Activated naive CD4-positive, alpha-beta T cell (primary cell): ENCODE measurements at places on chromosomes 1 and 21.

DNA sequence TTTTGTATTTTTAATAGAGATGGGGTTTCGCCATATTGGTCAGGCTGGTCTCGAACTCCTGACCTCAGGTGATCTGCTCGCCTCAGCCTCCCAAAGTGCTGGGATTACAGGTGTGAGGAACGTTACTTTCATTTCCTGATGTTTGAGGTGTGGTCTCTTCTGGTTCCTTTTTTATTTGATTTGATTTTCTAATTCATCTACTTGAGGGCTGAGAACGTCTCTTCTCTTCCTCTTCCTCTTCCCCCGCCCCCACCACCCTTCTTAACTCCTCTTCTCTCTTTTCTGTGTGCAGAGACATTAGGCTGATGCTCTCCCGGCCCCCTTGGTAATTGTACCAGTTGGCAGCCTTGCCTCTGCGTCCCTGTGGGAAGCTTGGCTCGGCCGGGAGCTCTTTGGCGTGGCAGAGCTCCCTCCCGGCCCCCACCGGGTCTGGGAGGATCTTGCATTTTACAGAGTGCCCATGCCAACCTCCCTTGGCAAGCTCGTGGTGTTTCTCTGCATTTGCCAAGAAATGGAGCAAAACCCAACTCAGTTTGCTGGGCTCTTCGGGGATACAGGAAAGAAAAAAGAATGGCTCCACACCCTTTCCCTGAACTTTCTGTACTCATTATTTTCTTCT lies 19.9 kb downstream of the CRYAA start:
- DNase-seq = no peak

DNA sequence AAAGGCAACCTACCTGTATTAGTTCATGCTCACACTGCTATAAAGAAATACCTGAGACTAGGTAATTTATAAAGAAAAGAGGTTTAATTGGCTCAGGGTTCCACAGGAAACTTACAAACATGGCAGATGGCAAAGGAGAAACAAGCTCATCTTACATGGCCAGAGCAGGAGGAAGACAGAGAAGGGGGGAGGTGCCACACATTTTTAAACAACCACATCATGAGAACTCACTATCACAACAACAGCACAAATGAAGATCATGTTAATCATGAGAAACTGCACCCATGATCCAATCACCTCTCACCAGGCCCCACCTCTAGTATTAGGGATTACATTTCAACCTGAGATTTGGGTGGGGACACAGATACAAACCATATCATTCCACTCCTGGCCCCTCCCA lies 90.6 kb upstream of the KCTD3 start:
- no peak for DNase-seq

- DNase-seq = no peak
These were observed 29.1 kb upstream of the ACTL8 start for GRCh38 chr1:17725811-17726582.

DNA sequence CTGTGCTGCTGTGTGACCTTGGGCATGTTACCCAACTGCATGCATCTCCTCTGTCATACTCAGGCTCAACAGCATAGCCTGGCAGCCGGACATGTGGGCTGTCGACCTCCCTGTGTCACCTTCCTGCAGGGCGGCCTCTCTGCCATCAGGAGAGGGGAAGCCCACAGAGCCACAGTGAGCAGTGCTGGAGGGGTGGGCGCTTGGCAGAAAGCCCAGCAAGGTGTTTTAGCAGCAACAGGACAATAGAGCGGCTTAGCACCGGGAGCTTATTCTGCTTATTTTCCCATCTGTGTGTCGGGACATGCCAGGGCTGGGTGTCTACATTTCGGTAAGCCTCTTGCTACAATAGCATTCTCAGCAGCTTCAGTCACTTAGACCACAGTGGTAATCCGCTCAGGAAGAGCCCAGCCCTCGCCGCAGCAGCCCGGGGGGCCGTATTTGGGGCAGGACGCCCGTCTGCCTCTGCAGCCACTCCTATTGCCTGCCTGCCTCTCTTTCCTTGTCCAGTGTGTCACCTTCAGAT lies 22.8 kb upstream of the CDK18 start:
- DNase-seq = no peak

- DNase-seq = no peak
These were observed 17.7 kb downstream of the CD1E start for GRCh38 chr1:158371188-158371953.

GRCh38 chr1:231240531-231240882 lies 505 bp upstream of the GNPAT start:
- DNase-seq = no peak

DNA sequence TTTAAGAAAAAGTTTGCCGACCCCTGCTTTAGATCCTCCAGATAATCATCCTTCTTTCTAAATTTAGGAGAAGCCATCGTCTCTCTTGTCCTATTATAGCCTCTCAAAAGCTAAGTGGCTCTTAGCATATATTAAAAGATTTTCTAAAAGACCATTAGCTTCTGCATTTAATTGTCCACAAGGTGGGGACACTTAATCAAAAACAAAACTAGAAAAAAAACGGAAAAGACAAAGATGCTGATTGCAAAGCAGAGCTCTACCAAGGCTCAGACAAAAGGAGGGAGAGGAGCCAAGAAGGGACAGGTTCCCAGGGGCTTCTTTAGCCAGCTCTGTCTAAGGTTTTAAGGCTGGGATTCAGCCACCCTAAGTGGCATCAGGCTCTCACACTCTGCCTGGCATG lies 128.3 kb upstream of the HMGB4 start:
- DNase-seq = no peak

DNA sequence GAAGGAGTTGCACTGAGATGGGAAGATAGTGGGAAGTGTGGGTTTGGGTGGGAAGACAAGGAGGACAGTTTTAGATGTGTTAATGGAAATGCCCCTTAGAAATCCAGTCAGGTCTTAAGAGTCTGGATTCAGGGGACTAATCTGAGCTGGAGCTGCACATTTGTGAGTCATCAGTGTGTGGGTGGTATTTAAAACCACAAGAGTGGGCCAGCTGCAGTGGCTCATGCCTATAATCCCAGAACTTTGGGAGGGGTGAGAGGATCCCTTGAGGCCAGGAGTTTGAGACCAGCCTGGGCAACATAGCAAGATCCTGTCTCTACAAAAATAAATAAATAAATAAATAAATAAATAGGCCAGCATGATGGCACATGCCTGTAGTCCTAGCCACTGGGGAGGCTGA lies 40.9 kb upstream of the SLC6A9 start:
- no peak for DNase-seq

- DNase-seq = no peak
These were observed 57.3 kb downstream of the SYF2 start for GRCh38 chr1:25174730-25175612.

GRCh38 chr1:25738499-25738898 lies 61.5 kb upstream of the SELENON start:
- no peak for DNase-seq

- no peak for DNase-seq
These were observed 90.7 kb downstream of the MT1HL1 start for GRCh38 chr1:236913371-236914037.

- DNase-seq = no peak
These were observed 82.5 kb upstream of the DPH5 start for GRCh38 chr1:101108111-101108500.

DNA sequence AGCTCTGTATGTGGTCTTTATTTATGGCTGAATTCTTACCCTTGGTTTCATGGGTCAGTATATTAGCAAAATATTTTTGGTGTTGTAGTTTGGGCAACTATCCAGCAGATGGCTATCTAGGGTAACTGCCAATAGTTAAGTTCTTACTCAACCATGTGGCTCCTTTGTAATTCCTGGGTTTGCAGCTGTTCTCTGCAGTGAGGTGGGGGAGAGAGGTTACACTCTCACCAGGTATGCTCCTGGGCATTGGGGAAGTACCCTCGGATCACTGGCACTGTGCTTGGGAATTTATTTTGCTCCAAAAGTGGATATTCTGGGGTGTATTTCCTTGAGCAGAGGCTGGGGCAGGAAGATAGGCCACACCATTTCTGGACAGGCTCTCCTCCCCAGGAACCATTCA lies 436.7 kb upstream of the TMPRSS15 start:
- DNase-seq = no peak

GRCh38 chr1:229325853-229326487 lies 16.9 kb downstream of the CCSAP start:
- DNase-seq = no peak

- DNase-seq = no peak
These were observed 6.6 kb downstream of the SKI start for GRCh38 chr1:2234762-2235113.

DNA sequence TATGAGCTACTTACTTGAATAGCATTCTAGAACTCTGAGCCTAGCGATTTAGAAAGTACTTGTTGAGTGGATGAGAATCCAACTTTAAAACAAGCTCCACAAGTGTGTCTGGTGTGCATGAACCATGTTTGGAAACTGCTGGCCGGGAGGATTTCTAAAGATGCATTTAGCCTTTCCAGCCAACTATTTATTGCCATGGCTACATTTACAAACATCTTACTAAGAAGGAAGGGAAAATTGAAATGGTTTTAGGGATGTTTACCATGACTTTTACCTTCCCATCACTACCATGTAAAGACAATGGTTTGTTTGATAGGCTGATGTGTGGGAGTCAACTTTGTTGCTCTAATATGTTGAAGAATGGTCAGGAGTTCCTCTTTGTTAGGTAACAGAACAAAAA lies 37.7 kb upstream of the ARHGAP29 start:
- no peak for DNase-seq

DNA sequence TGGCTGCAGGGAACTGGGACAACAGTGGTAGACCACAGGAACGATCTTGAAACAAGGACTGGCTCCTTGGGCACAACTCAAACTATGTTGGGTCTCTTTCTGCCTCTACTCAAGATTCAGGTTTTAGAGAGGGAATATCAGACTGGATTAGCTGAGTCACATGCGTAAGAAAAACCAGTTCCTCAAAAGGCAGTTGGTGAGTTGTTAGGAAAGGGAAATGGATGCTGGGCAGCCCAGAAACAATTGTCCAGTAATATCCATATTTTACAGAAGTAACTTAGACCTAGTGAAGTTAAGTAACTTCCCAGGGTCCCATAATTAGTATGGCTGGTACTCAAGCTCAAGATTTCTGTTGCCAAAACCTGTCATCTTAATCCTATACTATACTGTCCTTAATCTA lies 27.0 kb upstream of the TMEM39B start:
- no peak for DNase-seq

GRCh38 chr1:183411091-183411490 lies 7.1 kb downstream of the NMNAT2 start:
- no peak for DNase-seq

- DNase-seq = peak; percentile 27
These were observed 241.8 kb downstream of the TRABD2B start for GRCh38 chr1:47755101-47755990.

GRCh38 chr1:214328770-214329469 lies 48.0 kb downstream of the SMYD2 start:
- DNase-seq = peak; percentile 23

DNA sequence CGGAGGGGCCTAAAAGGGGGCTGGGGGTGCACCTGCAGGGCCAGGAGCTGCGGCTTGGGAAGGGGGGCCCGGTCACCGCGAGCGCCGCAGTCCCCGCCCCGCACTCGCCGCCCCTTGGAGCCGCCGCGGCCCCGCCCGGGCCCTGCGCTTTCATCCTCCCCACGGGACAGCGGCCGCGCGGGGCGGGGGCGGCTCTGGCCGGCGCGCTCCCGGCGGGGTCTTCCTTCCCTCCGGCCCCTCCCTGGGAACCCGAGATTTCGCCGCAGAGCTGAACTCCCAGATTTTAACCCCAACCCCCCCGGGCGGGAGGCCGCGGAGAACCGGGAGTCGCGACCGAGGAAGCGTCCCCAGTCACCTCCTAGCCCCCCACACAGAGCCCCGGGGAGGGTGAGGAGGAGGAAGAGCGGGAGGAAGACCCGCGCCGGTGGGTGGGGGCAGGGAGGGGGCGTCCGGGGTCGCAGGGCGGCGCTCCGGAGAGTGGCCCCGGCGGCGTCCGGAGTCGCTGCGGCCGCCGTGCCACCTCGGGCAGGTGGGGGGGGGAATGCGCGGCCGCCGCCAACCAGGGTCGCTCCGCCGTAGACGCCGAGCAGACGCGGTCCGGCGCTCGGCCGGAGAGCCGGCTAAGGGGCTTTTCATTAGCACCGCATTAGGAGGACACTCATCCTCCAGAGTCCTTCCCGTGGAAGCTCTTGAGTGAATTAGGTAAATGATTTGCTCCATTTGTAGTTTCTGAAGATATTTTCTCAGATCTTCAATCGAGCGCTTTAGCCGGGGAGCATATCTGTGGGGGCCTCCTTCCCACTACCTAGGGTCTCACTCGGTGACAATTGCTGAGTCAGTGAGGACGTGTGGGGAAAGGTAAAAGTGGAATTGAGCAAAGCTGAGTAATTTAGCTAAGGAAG lies 31.6 kb upstream of the NFIA start:
- DNase-seq = no peak

GRCh38 chr1:22121421-22121911 lies 21.4 kb downstream of the WNT4 start:
- no peak for DNase-seq
